ENCODE measurements at places on chromosomes 16 and 17. TPM values are rescaled to one million over a fixed set of nuclear protein-coding genes. Genes with fewer than 3 reads are reported as not detected.

GRCh38 chr16:35180970-35181369 is 1721.6 kb downstream of the TP53TG3F start:
- no peak overlapping the region for H3K4me3 ChIP-seq
- H3K4me1 ChIP-seq: no peaks in the 10 kb centered on the region
- H3K27me3 ChIP-seq: no peaks in the 10 kb centered on the region
- no peaks in the 10 kb centered on the region for H3K36me3 ChIP-seq
- H3K27ac ChIP-seq: no peak overlapping the region

DNA sequence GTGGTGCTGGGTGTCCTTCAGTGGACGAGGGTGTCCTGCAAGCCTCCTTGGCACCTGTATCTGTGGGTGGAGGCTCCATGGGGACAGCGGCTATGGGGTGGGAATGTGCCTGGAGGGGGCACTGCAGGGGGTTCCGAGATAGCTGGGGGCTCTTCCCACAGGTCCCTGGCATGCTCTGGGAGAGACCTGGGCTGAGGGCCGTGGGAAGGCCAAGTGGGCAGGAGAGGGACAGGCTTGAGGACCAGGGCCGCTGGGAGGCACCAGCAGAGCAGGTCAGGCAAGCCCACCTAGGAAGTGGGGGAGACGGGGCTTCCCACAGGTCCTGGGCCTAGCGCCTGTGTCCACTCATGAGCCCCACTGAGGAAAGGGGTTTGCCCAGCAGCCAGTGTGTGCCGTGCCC is 9.7 kb downstream of the LRRC75A start:
- H3K4me3 ChIP-seq: no peak overlapping the region
- no peaks in the 10 kb centered on the region for H3K36me3 ChIP-seq
- no peaks in the 10 kb centered on the region for H3K27me3 ChIP-seq

GRCh38 chr16:59385959-59386358 is 651.8 kb upstream of the GOT2 start:
- H3K4me3 ChIP-seq: no peak overlapping the region
- H3K36me3 ChIP-seq: no peaks in the 10 kb centered on the region
- no peak overlapping the region for H3K27ac ChIP-seq
- no peaks in the 10 kb centered on the region for H3K27me3 ChIP-seq
- H3K4me1 ChIP-seq: no peaks in the 10 kb centered on the region

Gene RABEP1
- 53.0 TPM for total RNA-seq

Gene BRICD5
- total RNA-seq: 24.6 TPM

Gene CTRB2
- not detected for total RNA-seq

Data from PC-9 (cell line).